AG08396 (cell line): ENCODE measurements at places on chromosomes 3 and 15.
A peak's percentile ranks its signal among the peaks of the same experiment; 100 is the strongest.

DNA sequence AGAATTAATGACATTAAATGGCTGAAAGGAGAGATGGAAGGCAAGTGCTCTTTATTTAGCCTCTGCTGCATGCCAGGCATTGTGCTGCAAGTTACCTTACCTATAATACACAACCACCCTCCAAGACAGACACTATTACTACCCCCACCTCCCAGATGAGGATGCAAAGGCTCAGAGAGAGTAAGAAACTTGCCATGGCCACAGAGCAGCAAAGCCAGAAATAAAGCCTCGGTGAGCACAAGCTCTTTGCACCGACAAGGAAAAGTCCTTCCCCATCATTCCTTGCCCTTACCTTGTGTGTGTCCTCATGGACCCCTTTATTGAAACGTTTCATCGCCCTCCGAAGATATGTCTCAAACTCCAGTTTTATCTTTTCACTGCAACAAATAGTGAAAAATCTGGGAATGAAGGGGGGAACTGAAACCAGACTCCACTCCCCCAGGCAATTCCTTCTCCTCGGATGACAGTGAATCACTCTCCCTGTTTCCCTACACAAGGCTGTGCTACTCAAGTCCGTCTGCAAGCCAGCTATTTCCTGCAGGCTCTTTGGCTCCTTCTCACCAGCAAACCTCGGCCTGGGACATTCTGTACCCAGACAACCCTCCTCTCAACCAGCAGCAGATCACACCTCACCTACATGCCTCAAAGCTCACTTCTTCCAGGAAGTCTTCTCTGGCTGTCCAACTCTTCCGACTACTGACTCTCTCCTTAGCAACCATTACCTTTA is 11.4 kb downstream of the XPC start:
- DNase-seq, result no peak

GRCh38 chr15:52343831-52344230 is 48.2 kb upstream of the MYO5C start:
- DNase-seq, result no peak

- DNase-seq, result peak; percentile 51
These were observed 1.8 kb downstream of the ANP32A start for GRCh38 chr15:68818769-68819494.

GRCh38 chr3:141081141-141081795 is 30.1 kb downstream of the SPSB4 start:
- no peak for DNase-seq

- no peak for DNase-seq
These were observed 5.8 kb downstream of the SLC12A6 start for GRCh38 chr15:34331809-34332208.

DNA sequence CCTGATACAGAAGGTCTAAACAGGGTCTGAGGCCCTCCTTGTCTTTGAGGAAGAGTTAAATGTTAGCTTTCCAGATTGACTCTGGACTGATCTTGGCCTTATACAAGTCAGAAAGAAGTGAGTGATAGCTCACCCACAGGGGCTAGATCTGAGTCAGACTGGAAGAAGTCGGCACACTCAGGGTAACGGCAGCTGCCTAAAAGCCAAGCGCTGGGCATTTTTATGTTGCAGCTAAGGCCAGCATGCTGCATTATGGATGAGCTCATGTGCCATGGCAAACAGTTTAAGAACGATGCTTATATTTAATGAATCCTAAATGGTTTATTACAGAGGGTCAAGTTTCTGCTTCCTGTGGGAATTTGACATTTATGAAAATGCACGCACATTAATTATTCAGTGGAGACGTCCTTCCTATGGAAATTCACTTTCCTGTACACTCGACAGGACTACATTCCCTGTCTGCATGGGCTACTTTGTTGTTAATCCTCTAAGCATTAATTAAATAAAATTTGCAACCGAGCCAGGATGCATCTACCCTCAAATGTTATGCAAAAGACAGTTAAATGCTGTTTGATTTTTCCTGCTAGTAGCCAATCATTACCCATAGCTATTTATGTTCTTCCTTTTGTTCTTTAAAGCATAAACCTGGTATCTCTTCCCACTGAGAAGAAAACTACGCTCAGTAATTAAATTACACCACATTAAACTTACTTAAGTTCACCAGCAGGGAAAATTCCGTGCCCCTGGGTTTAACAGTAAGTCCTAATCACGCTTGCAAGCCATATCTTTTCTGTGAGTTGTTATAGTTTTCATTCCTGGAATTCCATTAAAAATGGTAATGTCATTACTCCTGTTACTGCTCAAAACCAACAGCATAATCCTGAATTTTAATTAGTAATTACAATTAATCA is 762.7 kb upstream of the CFAP20DC start:
- no peak for DNase-seq

- DNase-seq, result no peak
These were observed 92.0 kb downstream of the FBN1 start for GRCh38 chr15:48553559-48553958.

- DNase-seq, result no peak
These were observed 65.6 kb upstream of the MBNL1 start for GRCh38 chr3:152202976-152203626.
